Stimulated activated naive CD4-positive, alpha-beta T cell treated with Interleukin-2 at 50 U/mL for 16 hours (primary cell): ENCODE measurements at places on chromosomes 11 and 22.

GRCh38 chr11:35007277-35007676, 90.9 kb downstream of the PDHX start:
- DNase-seq, result no peak

DNA sequence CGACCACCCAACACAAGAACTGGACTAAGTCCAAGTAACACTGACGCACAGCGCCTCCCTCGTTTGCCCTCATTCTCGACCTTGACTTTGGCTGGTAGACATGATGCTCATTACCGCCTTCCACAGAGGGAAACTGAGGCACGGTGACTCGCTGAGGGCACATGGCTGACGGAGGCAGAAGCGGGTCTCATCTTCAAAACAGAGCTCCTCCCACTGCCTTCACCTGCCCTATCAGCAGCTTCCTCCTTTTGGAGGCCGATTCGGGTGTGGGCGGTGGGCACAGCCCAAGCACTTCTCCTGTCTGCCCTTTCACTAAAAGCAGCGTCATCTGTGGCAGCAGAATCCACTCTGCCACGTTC, 2.0 kb upstream of the KMT5B start:
- DNase-seq, result peak; percentile 47

DNA sequence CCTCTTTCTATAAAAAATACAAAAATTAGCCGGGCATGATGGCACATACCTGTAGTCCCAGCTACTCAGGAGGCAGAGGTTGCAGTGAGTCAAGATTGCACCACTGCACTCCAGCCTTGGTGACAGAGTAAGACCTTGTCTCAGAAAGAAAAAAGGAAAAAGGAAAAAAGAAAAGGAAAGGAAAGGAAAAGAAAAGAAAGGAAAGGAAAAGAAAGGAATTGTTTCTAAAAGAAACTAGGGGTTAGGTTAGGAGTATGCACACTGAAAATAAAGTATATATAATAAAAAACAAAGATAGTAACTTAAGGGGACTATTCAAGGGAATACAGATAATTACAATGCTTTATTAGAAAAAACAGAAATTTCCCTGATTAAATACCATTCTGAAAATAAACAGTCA, 50.9 kb downstream of the TTC28 start:
- no peak for DNase-seq

DNA sequence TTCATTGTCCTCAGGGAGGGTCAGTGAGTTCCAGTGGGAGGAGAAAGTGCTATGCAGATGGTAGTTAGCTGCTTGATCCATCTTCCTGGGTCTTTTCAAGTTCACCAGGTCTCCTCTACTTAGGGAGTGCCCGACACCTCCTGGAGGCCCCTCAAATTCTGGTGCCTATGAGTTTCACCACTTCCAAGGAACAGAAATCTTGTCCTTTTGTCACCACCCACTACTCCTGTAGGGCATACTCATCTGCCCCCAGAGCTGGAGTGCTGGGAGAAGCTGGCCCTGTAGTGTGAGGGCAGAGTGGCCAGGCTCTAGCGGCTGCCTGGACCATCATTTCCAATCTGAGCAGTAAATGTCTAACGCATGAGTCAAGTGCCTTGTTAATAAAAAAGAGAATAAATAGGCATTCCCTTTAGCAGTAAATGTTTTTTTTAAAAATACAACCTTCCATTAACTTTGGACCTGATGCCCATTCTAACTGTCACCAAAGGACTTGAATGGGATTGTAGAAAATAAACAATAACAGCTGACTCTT, 12.5 kb downstream of the IRAG1 start:
- DNase-seq, result no peak

DNA sequence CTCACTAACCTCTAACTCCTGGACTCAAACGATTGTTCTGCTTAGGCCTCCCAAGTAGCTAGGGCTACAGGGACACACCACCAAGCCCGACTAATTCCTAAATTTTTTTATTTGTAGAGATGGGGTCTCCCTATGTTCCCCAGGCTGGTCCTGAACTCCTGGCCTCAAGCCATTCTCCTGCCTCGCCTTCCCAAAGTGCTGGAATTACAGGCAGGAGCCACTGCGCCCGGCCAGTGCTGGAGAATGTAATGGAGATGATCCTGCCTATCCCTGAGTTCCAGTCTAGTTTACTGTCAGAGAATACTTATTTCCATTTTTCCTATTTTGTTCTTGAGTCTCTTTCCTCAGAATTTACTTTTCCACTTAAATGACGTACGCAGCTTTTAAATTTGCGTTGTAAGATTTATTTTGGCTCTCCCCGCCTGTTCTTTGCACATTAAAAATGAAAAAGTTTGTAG, at the start of gene CHEK1:
Gene CHEK1, plus strand, starts transcription at position 408 of the 458 bp plus-strand sequence. CDS start 1,606 bp downstream, outside the sequence.
- no peak for DNase-seq

GRCh38 chr11:81596704-81597103, 1137.0 kb downstream of the FAM181B start:
- DNase-seq, result no peak

GRCh38 chr11:102729849-102730815, 5.4 kb upstream of the MMP8 start:
- no peak for DNase-seq

GRCh38 chr22:46349681-46350080, 14.2 kb downstream of the TRMU start:
- DNase-seq, result no peak
